ENCODE measurements at places on chromosomes 6 and 20. TPM values are rescaled to one million over a fixed set of nuclear protein-coding genes. Genes with fewer than 3 reads are reported as not detected.

GRCh38 chr6:157075549-157076450 lies 247.5 kb downstream of the TMEM242 start:
- peak; percentile 74 for DNase-seq

GRCh38 chr6:164097551-164098398 lies 683.3 kb downstream of the QKI start:
- DNase-seq = peak; percentile 69

DNA sequence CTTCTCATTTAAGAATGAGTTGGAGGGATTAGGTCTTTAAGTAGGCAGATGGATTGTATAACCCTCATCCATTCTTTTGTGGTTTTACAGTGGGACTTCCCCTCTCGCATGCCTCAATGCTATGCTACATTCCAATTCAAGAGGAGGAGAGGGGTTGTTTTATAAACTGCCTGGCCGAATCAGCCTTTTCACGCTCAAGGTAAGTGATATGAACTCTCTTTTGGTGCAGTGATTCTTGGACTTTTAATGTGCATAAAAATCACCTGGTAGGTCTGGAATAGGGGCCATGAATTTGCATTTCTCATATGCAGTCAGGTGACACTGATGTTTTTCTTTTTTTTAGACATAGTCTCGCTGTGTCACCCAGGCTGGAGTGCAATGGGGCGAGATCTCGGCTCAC lies 10.8 kb downstream of the ASXL1 start:
- peak; percentile 32 for DNase-seq

CPNE5 gene
- not detected for total RNA-seq

DNA sequence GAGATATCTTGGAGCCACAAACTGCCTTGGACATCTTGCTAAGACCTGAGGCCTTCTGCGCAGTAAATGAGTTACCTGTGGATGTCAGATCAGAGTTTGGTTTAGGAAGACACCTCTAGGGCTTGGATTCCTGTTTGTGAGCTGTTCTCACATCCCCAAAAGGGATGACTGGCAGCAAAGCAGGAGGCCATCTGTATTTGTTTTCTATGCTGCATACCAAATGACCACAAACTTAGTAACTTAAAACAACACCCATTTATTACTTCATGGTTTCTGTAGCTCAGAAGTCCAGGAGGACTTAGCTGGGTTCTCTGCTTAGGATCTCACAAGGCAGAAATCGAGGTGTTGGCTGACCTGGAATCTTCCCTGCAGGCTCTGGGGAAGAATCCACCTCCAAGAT lies 116.7 kb downstream of the UNC5CL start:
- DNase-seq = peak; percentile 75

GRCh38 chr6:160051390-160051789 lies 70.2 kb upstream of the SLC22A1 start:
- DNase-seq = peak; percentile 61

BPIFB6 gene
- total RNA-seq = not detected

DNA sequence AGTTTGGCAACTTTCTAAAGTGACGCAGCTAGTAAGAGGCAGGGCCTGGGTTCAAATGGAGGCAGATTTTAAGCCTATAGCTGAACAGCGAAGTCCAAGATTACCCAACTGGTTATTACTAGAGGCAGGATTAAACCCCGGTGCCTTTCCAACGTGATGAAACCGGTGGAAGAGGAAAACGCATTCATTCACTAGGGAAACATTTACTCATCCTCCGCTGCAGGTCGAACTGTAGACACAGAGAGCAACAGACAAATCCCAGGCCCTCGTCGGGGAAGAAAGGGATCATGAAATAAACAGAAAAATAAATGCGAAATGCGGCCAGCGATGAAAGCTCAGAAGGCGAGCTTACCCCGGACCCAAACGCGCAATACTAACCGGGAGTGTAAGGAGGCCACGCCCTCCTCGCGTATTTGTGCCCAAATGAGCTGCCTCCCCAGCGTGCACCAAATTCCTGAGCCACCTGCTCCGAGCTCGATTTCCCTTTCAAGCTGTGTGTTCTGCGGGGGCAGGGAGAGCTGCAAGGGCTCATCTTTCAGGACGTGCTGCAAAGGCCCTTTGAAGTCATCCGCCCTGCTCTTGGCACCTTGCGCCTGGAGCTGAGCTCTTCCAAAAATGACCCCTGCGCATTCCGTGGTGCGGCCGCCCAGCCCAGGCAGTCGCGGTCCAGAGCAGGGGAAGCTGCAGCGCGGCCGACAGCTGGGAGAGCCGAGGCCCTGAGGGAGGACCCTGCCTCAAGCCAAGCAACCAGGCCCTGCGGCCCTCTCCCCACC lies 46.9 kb downstream of the PDYN start:
- DNase-seq = no peak

DNA sequence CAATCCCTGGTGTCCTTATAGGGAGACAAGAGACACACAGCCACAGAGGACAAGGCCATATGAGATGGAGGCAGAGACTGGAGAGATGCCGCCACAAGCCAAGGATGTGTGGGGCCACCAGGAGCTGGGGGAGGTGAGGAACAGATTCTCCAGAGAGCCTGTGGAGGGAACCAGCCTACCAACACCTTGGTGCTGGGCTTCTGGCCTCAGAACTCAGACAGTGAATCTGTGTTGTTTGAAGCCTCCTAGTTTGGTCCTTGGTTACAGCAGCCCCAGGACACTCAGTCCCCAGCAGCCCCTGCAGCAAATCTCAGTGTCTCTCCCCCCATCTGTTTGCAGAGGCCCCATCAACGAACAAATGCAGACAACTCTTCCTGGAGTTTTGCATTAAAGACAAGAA lies 73.2 kb upstream of the BHLHE23 start:
- DNase-seq = no peak

SNPH gene
- 4.0 TPM for total RNA-seq

DNA sequence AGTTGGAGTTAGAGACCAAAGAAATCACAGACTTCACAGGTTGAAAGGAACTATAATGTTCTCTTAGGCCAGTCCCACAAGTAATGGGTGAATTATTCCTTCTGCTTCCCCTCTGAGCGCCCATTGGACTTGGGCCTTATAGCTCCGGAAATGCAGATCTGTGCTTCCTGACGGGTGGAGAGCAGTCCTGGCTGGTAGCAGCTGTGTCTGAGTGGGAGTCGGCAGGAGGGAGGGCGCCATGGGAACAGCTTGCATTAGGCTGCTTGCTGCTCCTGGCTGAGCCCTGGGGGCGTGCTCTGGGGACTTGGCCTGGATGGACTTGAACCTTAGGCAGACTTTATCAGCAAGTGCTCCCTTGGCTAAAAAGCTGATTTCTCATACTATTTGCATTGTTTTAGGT lies 18.4 kb upstream of the NUP153 start:
- DNase-seq = peak; percentile 32

LTB gene
- 4.6 TPM for total RNA-seq

NHSL1 gene
- total RNA-seq = 10.1 TPM

- no peak for DNase-seq
These were observed 19.8 kb downstream of the IBTK start for GRCh38 chr6:82227770-82228169.

Measured in M059J (cell line).